CD4-positive, alpha-beta T cell (primary cell): ENCODE measurements at places on chromosomes 3 and 15.

DNA sequence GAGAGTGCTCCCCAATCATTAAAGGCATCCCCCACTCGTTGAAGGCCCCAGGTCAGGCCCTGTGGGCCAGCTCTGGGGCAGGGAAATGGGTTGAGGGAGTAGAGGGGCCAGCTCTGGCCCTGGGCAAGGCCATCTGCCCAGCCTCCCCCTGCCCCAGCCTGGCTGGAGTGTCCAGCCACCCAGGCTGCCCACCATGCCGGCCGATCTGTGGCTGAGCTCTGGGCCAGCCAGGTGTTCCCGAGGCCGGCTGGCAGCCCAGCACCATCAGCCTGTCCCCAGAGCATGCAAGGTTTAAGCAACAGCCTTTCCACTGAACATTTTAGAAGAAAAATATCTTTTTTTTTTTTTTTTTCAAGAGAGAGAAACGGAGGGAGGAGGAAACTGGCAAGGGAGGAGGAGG lies 62.8 kb upstream of the LINGO1 start:
- no peak for DNase-seq

GRCh38 chr3:84943379-84943778 lies 15.4 kb upstream of the CADM2 start:
- no peak for DNase-seq

DNA sequence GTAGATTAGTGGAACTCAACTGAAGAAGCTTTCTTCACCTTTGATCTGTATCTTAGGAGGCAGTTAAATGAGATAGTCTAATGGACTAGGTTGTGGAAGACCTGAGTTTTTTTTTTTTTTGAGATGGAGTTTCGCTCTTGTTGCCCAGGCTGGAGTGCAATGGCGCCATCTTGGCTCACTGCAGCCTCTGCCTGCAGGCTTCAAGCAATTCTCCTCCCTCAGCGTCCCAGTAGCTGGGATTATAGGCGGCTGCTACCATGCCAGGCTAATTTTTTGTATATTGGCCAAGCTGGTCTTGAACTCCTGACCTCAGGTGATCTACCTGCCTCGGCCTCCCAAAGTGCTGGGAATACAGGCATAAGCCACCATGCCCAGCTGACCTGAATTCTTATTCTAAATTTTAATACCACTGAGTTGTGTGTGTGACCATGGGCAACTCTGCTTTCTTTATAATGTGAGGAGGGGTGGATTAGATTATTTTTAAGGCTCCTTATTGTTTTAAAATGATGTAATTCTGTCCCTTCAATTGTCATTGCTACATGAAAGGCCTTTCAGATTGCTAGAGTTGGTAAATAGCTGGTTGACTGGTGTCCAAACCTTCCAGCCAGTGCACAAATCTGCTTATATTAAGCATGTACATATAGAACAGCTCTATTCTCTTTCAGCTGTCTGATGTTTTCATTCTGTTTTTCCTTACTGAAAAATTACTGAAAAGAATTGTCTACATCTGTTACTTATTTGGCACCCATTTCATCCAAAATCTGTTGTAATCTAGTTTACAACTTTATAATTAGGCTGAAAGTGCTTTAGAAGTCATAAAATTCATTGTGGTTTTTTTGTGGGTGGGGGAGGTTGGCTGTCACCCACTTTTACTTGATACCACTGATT lies 2.3 kb downstream of the LNP1 start:
- DNase-seq, result no peak

DNA sequence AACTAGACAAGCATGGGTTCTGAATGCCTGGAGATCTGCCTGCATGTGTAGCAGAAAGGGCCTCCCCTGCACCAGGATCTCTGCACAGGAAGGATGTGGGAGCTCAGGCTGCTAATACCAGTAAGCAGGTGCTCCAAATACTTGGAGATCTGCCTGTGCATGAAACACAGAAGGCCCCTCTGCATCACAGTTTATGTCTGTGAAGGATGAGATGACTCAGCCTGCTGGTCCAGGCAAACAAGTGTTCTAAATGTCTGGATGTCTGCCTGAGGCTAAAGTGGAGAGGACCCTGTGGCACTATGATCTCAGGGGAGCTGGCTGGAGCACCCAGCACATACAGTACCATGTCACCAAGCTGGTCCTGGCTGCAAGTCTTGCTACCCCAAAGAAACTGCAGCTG lies 678.8 kb downstream of the MCTP2 start:
- no peak for DNase-seq

GRCh38 chr15:91151781-91152563 lies 51.9 kb downstream of the SV2B start:
- no peak for DNase-seq

GRCh38 chr15:85389306-85389650 lies 8.9 kb downstream of the AKAP13 start:
- DNase-seq, result no peak
